NCI-H226 (cell line): ENCODE measurements at places on chromosomes 2 and 18.

DNA sequence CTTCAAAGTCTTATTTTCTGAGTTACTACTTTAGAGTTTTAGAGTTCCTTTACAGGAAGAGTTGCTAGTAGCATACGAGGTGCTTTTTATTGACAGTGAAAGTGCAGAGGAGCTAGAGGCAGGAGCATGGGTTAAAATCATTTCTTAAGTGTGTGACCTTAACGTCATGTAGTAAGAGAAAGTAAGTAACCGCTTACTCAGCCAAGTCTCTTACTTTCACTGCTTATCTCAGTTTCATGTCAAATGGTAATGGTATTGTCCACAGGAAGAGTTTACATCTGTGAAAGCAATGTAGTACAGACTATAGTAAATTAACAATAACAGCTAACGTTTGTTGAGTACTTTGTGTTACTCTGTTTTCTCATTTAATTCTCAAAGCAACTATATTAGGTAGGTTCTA, 12.6 kb downstream of the NDUFAF7 start:
- DNase-seq, result no peak

- DNase-seq, result no peak
Measured at GRCh38 chr2:158413581-158413980, 43.0 kb downstream of the CCDC148 start.

GRCh38 chr2:177796654-177797415, 275.7 kb downstream of the PDE11A start:
- no peak for DNase-seq

- DNase-seq, result peak; percentile 70
Measured at GRCh38 chr2:226079196-226079595, 679.7 kb downstream of the NYAP2 start.

DNA sequence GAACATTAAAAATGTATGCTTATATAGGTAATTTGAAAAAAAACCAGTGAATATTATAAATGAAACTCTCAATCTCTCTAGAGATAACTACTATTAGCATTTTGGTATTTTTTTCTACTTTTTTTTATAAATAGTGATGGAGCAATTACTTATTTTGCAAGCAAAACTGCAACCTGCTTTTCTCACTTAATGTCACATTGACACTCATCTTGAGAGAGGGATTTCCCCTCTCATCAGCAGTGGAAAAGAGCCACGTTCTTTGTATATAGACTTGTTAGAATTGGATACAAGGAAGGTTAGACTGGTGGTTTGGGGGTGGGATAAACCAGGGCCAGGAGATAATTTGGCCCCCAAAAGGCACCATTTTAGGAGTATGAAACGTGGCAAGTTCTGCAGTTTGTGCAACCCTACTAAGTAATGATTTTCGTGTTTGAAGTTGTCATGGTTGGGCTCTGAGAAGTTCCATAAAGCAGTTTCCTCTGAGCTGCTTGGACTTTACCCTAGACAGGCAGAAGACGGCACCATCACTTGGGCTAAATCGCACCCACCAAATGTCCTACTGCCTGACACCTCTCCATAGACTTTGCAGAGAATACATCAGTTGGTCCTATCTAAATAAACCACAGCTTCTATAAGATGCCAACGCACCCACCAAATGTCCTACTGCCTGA, 194.0 kb downstream of the ACTR3 start:
- no peak for DNase-seq

- no peak for DNase-seq
Measured at GRCh38 chr18:3213300-3214059, 6.3 kb downstream of the MYOM1 start.

DNA sequence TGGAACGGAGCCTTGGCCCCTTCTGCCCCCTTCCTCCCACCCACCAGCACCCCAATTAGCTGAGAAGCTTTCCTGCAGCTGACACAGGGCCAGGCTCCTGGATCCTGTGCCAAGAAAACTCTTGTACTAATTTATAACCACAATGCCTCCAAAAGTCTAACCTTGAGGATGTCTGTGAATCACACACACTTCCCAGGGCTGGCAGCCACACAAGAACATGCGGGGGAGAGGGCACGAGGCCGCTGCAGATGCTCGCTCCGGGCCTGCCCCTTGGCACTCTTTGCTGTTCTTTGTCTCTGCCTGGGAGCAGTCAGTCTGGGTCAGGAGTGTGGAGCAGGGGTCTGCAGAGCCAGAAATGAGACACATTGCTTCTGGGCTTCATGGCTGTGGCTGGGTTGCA, 62.7 kb upstream of the KIF5C start:
- DNase-seq, result peak; percentile 71

- DNase-seq, result no peak
Measured at GRCh38 chr18:69674966-69675365, 272.7 kb downstream of the CD226 start.

GRCh38 chr2:119533560-119533959, 9.3 kb upstream of the SCTR start:
- no peak for DNase-seq
